ENCODE measurements at places on chromosomes 13 and 19.

GRCh38 chr19:10404888-10405820 lies 1.8 kb upstream of the CDC37 start:
- peak; percentile 14 for DNase-seq

DNA sequence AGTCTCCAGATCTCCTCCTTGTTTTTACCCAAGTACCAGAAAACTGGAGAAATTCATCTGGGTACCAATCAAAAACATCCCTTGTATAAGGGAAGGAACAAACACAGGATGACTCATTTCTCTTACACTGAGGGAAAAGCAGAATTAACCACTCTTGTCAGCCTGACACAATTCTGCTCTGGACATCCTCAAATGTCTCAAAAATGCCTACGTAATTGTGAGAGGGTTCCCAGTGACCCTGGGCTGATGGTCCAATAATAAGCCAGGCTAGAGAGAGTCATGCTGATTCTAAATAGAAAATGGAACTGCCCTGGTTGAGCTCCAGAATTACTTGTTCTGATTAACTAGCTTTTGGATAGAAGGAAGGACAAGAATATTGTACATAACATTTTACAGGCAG lies 14.5 kb downstream of the ZNF708 start:
- DNase-seq, result peak; percentile 14

GRCh38 chr19:14146789-14147216 lies 10.4 kb upstream of the ASF1B start:
- no peak for DNase-seq

GRCh38 chr19:35704218-35704617 lies at the start of gene ZBTB32:
Gene ZBTB32, plus strand, starts transcription at chr19:35704558. Its CDS starts 10,069 bp downstream, at chr19:35714627.
- DNase-seq, result no peak

DNA sequence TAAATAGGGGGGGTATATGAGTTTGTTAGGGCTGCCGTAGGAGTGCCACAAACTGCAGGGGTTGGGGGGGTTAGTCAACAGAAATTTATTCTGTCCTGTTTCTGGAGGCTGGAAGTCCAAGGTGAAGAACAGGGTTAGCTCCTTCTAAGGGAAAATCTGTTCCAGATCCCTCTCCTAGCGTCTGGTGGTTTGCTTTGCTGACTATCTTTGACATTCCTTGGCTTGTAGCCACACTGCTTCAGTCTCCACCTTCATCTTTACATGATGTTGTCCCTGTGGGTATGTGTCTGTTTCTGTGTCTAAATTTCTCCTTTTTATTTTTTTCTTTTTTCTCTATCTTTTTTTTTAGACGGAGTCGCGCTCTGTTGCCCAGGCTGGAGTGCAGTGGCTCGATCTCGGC lies 8.1 kb upstream of the ICAM1 start:
- DNase-seq, result no peak

- no peak for DNase-seq
Measured at GRCh38 chr13:20772401-20773131, 1.2 kb downstream of the EEF1AKMT1 start.

GRCh38 chr19:15115762-15116615 lies 8.8 kb downstream of the SYDE1 start:
- no peak for DNase-seq

All from hepatocyte (in vitro differentiated cells).